Stimulated activated CD4-positive, alpha-beta T cell treated with anti-CD3 and anti-CD28 coated beads, Interleukin-1b, Interleukin-23, amount 100 ng/mL, for 1 hour (primary cell): ENCODE measurements at places on chromosomes 3 and 15.

GRCh38 chr3:51681453-51681852, 10.4 kb downstream of the TEX264 start:
- DNase-seq: no peak

- no peak for DNase-seq
Observed at GRCh38 chr15:37652646-37653417, 281.6 kb upstream of the TMCO5A start.

GRCh38 chr3:50213373-50213772, 8.3 kb downstream of the SLC38A3 start:
- no peak for DNase-seq

- DNase-seq: no peak
Observed at GRCh38 chr3:32844914-32845313, 27.1 kb downstream of the TRIM71 start.

DNA sequence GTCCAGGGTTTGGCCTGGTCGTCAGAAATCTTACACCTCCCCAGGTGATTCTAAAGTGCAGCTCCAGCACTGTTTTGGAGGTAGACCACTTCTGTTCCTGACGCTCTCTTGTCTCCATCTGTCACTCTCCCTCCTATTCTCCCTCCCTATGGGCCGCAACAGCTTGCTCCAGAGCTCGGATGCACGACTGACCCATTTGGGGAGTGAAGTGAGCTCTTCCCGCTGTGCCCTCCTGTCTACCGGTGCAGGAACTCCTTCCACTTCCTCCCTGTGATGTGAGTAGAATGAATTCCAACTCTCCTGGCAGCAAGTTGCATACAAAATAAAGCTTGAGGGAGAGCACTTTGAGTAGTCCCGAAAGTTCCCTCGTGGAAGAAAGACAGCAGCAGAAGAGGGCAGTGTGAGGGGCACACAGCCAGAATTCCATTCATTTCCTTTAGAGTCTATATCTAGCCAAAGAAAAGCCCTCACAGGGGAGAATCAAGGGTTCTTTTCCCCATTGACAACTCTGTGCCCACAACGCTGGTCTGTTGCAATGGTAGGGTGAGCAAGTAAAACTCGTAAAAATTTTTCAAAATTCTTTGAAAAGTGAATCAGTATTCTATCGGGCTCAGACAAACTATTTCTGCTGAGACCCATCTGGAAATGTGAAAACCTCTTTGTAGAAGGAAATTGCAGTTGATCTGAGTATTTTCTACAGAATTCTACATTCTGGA, 39.9 kb upstream of the BDH1 start:
- DNase-seq: no peak

- no peak for DNase-seq
Observed at GRCh38 chr3:48845170-48845569, 2.5 kb downstream of the PRKAR2A start.

DNA sequence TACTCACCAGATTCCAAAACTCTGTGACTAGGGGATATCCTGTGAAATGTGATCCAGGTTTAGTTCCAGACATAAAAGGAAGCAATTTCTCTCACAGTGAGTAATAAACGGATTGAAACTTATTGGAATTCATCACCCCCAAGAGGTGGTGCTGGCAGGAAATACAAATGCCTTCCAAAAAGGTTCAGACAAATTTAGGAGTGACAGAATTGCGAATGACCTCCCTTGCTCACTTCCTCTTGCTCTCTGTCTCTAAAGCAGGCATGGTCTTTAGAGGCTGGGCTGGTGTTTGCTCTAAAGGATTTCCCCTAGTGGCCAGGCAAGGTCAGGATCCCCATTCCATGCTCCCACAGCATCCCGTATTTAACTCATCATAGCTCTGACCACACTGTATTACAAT, 449.4 kb upstream of the PPP2R3A start:
- DNase-seq: no peak

DNA sequence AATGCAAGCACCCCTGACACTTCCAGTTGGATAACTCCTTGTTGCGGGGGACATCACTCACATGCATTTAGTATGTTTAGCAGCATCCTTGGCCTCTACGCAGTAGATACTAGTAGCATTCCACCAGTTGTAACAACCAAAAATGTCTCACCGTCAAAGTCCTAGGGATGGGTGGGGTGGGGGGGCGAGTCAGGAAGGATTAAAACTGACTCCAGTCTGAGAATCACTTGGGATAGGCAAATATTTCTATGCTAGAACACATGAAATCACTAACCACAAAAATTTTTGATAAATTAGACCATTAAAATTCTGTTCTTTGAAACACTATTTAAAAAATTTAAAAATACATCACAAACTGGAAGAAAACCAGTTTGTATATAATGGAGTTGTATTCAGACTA, 18.0 kb downstream of the ICE2 start:
- DNase-seq: no peak

- DNase-seq: no peak
Observed at GRCh38 chr3:31462050-31462569, 70.6 kb upstream of the STT3B start.

GRCh38 chr3:71240034-71240433, 343.5 kb downstream of the FOXP1 start:
- DNase-seq: no peak

DNA sequence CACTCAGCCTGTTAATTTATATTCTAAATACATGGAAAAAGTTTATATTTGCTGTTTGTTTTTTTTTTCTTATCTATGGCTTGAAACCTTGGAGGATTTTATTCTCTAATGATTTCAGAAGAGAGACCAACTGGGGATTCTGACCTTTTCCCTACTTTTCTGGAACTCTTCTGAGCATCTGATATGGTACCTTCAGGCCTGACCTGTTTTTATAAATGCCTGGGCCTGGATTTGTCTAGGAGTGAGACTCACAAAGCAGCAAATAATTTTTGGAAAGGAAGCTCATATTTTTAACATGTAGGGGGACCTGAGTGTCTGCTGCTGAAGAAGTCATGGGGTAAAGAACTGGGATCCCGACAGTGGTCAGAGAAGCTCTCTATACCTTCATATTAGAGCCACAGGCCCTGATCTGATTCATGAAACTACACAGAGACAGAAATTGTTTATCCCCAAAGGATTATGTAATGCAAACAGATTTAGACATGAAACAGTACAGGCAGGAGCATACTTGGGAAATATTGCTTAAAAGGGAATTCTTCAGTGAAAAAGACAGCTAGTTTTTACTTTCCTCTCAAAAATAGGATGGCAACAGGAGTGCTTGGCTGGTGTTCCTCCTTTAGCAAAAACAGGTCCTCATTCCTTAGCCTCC, 15.9 kb downstream of the PPM1L start:
- DNase-seq: no peak

DNA sequence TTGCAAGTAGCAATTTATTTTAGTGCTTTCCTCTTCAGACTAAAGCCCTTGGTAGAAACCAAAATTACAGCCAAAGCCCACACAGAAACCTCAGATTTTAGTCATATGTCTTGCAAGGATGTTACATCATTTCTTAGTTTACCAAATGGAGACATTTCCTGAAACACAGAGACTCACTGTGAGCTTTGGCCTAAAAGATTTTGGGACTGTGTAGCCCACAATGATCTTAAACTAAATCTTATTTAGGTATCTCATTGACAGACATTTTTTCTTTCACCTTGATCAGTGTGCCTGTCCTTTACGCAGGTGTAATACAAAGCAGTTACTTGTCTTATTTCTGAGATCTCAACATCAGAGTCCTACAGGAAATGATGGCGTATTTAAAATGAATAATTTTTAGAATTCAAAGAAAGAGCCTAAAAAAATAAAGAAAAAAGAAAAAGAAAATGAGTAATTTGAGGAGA, 27.8 kb upstream of the AP4E1 start:
- DNase-seq: no peak

DNA sequence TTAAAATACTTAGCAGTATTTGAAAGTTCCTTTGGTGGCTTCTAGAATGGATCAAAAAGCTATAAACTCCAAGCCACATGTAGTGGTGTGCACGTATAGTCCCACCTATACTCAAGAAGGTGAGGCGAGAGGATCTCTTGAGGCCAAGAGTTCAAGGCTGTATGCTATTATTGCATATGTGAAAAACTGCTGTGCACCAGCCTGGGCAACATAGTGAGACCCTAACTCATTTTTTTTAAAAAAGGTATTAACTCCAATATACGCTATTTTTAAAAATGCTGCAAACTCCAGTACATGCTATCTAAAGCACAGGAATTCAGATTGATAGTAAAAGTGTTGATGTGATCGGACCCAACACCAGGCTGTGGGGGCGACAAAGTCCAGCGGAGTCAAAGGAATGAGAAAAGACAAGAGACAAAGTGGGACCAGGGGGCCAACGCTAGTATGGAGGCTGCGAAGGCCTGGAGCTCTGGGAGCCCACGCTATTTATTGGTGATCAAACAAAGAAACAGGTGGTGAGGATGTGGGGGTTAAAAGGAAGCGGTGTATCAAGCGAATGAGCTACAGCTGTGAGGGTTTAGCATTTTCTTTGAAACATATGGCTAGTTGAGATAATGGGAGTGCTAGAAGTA, 66.6 kb downstream of the ARIH1 start:
- no peak for DNase-seq

GRCh38 chr3:116034794-116035193, 410.5 kb downstream of the LSAMP start:
- DNase-seq: no peak

GRCh38 chr15:101070024-101070423, 150.9 kb downstream of the LRRK1 start:
- DNase-seq: no peak

GRCh38 chr15:66698318-66698961, 3.6 kb upstream of the SMAD6 start:
- DNase-seq: no peak

GRCh38 chr3:136783708-136784191, 31.6 kb upstream of the STAG1 start:
- DNase-seq: no peak

GRCh38 chr15:52256930-52257733, 38.5 kb downstream of the MYO5C start:
- no peak for DNase-seq

DNA sequence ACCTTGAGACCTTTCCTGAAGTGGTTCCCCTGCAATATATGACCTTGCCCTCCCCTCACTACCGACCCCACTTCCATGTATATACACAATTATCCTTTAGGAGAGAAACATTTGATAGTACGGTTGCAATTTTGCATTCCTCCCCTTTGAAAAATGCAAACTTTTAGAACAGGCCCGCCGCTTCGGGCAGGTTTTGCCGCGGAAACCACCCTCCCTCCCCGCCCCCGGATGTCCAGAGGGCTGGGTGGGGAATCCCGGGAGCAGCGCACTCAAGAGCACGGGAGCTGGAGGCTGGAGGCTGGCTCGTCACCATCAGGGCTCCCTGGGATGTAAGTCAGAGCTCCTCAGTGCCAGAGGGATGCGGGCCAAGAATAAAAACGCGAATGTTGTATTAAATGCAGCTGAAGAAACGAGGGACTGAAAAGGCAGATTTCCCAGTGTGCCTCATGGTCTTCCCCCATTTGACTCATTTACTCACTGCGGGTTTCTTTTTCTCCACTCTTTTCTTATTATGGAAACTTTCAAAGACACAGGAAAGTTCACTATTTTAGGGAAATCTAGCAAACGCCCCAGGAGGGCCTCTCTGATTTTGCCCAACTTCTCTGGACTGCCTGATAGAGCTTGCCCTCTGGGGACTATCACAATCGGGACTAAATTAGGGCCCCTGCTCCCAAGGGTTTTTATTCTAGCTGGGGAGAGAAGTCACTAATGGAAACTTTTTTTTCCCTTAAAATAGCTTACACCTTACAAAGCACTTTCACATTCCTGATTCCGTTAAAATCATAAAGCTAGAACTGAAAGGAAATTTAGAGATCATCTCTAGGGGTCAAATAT, 2.9 kb upstream of the USP3 start:
- no peak for DNase-seq

DNA sequence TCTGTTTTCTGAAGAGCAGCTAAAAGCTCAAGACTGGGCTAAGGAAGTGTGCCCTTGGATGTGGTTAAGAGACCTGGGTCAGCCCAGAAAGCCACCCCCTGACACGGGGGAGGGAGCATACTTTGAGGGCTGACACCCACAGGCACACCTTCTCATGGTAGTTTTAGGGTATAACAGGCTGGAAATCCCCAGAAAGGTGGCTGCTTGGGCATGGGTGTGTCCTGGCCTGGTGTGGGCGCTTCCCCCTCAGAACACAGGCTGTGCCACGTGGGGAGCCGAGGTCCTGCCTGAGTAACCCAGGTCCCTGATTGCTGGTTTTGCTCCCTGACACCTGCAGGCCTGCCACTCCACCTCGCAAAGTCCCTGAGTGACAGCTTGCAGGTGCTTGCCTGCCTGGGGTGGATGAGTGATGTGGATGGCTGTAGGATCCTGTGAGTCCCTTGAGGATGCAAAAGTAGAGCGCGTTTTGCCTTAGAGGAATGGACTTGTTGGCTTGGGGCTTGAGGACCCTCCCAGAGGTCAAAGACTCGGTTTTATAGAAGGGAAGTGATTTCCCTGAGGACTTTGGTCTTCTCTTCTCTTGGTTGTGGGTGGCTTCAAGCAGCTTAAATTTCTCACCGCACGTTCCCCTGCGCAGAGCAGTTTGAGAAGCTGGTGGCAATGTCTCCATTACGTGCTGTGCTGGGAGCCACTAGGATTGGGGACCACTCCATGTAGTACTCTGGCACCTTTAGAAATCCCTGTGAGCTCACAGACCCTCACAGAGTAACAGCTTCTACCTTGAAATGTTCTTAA, 94.4 kb downstream of the DNASE1L3 start:
- peak; percentile 3 for DNase-seq

DNA sequence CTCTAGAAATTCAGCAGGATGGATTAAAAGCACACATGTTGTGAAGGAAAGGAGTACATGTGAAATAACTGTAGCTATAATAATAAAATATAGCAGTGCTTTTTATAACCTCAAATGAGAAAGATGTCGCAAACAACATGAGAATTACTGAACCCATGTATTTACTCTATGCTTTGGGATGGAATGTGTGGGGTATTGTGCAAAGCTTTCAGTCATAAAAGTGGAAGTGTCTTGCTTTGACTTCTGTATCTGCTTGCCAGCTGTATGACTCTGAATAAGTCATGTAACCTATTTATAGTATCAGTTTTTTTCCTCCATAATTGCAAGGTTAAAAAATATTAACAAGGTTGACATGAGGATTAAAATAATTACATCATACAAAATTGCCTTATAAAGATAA, 519.3 kb upstream of the CADM2 start:
- DNase-seq: no peak

GRCh38 chr3:64848127-64848800, 160.5 kb upstream of the ADAMTS9 start:
- no peak for DNase-seq

GRCh38 chr3:62049033-62049432, 324.3 kb downstream of the FEZF2 start:
- no peak for DNase-seq

DNA sequence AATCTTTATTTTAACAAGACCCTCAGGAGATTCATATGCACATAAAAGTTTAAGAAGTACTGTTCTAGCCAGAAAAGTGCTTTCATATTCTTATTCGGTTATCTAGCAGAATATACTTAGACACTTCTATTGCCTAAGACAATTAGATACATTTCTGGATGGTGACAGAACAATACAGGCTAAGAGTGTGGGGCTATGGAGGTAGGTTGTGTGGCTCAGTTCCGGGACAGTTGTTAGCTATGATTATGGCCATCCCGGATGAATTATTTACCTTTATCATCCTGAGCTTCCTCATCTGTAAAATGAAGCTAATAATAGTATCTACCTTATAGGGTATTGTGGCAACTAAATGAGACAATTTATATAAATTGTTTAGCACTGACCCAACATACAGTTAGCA, 6.6 kb downstream of the FAM98B start:
- no peak for DNase-seq

GRCh38 chr3:130854208-130854864, 39.5 kb upstream of the ATP2C1 start:
- no peak for DNase-seq
